CD4-positive, alpha-beta T cell treated with Interleukin-17A for 1 hour (primary cell): ENCODE measurements at places on chromosomes 7 and 10.

DNA sequence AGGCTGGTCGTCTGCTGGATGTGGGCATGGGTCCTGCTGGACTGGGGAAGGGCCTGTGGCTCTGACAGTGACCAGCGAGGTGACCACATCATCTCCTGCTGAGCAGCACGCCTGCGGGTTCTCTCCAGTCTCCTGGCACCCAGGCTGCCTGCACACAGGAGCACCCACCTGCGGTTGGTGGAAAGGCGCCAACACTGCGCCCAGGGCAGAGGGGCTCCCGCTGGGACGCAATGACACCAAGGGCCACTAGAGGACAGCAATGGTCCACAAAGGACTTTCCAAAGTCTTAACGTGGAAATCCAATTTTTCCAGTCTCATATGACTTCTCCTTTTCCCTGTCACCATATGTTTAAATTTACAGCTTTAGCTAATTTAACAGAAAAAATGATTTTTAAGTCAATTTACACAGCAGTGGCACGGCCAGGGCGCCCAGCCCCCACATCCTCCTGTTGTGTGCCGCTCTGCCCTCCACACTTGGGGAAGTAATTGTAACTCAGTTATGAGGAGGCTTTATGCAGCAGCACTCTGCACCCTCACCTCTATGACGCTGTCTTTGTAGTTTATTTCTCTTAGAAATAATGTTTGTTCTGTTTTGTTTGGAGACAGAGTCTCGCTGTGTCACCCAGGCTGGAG lies 38.1 kb downstream of the CFAP46 start:
- DNase-seq = peak; percentile 21

DNA sequence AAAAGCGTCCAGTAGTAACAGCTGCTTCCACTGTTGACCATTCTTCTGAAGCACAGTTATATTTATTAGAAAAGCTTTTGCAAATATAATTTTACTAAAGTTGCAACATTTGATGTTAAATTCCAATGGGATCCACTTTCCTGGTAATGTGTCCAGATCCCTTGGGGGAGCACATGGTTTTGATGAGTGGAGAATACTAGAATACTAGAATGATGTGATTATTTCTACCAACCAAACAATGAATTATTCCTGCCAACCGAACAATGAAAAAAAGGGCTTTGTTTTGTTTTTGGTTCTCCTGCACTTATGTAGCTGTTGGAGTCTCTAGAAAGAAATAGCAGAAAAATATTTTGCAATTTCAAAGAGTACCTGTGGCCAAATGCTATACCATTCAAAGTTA lies 59.1 kb downstream of the BPGM start:
- no peak for DNase-seq

DNA sequence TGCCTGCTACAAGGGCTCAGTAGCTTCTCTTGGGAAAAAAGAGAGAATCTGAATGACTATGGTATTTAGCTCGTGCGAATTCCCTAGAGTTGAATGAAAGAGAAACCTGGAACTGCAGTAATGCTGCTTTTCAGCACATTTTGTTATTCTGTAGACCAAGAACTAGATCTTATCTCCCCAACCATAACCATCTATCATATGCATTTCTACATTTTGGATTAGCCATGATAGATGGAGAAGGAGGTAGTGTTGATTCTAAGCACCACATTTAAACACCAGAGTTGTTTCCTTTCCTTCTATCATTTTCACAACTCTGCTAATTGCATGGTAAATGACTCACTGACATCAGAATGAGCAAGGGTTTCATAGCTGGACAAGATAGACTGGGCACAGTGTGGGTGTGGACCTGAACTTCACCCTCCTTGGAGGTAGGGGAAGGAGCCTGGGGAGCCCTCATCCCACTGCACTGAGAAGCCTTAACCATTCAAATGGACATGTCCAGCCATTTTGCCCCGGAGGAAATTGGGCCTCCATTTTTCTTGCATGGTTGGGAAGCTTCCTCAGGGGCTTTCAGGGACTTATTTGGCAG lies 55.3 kb upstream of the BMPER start:
- DNase-seq = no peak

DNA sequence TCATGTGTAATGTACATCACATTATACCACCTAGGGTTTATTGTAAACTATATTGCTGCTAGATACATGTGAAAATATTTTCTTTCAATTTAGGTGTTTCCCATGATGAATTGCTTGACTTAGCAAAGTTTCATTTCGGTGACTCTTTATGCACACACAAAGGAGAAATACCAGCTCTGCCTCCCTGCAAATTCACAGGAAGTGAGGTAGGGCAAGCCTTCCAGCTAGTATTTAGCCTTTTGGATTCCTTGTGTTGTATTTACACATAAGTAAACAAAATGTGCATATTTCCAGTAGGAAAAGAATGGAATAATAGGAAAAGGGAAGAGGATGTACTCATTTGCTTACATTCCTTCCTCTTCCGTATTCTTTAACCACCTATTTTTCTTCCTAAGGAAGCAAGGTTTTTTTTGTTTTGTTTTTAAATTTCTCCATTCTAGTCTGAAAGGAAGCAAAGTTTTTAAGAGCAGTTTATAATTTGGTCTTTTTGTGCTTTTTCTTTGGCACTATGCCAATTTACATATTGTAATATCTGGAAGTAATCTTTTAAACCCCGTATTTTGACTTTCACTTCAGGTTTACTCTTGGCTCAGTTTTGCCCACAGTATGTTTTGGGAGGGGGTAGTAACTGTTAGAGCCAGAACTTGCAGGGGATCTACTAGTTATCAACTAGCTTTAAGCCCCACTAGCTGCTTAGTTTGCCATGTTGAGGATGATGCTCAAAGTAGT lies 10.4 kb downstream of the PMPCB start:
- no peak for DNase-seq

GRCh38 chr10:49355221-49355620 lies 40.7 kb downstream of the DRGX start:
- DNase-seq = no peak
